ENCODE measurements at places on chromosomes 16 and 17.

- DNase-seq, result no peak
Measured at GRCh38 chr16:191831-192230, 11.6 kb downstream of the HBQ1 start.

DNA sequence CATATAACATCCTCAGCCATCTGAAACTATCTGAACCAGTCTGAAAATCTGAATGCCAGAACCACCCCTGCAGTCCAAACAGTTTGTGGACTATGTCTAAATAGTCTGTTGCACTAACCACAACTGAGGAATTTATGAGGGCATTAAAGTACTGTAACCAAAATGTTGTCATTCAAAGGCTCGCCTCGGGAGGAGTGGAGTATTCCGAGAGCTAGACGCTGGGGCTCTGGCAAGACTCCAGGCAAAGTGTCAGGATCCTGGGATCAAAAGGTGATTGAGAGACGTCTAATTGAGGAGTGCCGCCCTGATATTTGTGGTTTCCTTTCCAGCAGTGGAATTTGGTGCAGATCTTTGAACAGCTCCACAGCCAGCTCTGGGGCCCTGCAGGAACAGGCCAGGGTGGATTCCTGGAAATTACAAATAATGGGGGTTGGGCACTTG, 142.9 kb upstream of the MYOCD start:
- DNase-seq, result no peak

GRCh38 chr16:20647736-20648135, 49.7 kb downstream of the ACSM1 start:
- DNase-seq, result no peak

DNA sequence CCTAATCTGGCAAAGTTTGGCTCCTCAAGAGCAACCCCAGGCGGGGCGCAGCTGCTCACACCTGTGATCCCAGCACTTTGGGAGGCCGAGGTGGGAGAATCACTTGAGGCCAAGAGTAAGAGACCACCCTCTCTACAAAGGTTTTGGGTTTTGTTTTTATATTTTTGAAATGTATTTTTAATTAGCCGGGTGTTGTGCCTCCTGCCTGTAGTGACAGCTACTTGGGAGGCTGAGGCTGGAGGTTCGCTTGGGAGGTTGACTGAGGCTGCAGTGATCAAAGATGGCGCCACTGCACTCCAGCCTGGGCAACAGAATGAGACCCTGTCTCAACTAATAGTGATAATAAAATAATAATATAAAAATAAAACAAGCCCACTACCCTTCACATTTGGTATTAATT, 756 bp upstream of the USP7 start:
- no peak for DNase-seq

- DNase-seq, result no peak
Measured at GRCh38 chr16:71726476-71727315, 2.2 kb upstream of the PHLPP2 start.

DNA sequence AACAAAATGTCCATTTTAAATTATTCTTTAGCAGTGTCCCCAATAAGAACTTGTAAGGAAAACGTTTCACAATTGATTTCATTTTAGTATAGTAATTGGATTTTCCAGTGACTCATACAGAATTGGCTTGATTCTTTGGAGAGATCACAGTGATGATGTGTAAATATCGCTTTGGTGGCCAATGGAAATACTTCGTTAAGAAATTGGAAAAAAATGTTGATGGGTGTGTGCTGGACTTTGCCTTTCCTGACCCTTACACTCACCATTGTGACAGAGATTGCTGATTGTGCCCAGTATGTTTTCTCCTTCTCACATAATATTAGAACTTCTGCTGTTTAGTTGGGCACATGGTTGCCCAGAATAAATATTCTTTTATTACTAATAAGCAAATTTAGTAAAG, 7.4 kb upstream of the EFCAB13 start:
- no peak for DNase-seq

DNA sequence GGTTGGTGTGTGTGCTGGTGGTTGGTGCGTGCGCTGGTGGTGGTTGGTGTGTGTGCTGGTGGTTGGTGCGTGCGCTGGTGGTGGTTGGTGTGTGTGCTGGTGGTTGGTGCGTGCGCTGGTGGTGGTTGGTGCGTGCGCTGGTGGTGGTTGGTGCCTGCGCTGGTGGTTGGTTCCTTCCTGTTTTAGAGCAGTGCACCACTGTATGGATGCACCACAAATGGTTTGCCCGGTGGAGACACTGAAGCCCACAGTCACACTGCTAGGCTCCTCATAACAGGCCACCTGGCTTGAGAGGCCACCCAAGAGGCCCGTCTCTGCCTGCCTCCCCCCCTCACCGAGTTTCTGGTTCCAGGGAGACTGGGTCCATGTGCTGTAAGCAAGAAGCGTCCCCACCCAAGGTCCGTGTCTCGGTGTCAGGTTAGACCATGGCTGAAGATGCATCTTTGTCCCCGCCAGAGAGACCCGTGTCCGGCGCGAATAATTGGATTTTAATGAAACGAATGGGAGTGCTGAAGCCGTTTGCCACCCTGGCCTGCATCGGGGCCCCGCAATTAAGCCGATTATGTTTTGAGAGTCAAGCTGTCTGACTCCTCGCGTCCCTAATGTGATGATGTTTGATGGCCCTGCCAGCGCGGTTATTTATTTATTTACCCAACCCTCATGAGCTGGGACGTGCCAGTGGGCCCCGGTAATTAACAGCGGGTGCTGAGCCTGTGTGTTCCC, 161.3 kb upstream of the GSE1 start:
- no peak for DNase-seq

- DNase-seq, result peak; percentile 28
Measured at GRCh38 chr16:1678500-1679098, 520 bp downstream of the JPT2 start.

DNA sequence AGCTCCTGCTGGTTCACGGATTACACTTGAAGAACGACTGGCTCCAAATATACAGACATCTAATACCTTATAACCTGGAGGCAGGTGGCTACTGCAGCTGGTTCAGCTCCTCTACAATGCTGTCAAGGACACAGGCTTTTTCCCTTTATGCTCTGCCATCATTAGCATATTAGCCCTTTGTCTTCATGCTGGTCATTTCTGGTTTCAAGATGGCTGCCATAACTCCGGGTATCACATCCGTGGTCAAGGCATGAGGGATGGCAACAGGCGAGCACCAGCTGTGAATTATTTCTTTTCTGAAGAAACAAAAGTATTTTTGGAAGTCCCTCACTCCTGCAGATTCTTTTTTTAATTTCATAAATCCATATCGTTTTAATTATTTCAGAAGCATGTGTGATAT, 124.3 kb upstream of the MED13 start:
- DNase-seq, result no peak

DNA sequence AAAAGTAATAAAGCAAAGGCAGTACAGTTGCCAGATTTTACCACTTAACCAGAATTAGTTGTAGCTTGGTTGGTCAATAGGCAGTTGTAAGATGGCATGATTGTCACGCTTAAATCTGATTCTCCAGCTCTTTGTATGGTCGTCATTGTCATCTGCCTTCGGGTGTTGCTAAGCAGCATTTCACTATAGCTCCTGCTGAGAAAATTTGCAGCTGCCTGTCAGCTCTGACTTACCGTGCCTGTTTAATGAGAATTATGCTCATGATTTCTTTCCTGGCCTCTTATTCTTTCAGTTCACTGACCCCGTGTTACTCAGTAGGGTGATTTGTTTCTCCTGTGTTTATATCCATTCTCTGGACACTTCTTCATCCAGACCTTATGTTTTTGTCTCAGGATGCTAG, 66.7 kb downstream of the TANGO6 start:
- DNase-seq, result no peak

DNA sequence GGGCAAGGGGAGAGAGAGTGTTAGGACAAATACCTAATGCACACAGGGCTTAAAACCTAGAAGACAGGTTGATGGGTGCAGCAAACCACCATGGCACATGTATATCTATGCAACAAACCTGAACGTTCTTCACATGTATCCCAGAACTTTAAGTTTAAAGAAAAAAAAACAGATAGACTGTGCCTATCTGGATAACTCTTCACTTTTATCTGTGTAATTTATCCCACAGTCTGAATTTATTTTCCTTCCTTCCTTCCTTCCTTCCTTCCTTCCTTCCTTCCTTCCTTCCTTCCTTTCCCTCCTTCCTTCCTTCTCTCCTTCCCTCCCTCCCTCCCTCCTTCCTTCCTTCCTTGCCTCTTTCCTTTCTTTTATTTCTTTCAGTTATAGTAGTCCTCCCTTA, 370.7 kb downstream of the CDH8 start:
- no peak for DNase-seq

DNA sequence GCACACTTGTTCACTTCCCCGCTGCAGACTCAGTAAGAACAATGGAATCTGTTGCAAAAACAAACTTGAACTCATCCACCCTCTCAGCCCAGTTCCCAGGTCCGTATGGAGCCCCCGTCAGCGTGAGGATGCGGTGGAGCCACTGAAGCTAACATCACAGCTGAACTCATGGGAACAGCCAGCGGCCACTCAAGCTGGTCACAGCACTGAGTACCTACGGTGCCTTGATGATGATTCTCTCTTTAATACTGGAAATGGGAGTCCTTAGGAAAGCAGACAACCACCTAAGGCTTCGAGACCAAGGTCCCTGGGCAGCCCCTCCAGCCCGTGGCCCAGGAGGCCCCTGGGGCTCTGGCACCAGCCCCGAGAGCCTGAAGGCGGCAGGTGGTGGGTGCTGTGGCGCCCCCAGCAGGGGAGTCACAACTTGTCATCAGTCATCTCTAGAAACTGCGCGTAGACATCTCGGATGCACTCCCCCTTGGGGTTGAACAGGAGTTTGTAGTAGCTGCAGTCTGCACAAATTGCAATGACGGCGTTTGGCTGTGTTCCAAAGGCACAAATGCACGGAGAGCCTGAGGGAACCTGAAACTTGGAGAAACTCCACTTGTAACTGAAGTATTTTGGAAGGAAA, 31.0 kb upstream of the RHOT1 start:
- peak; percentile 40 for DNase-seq

DNA sequence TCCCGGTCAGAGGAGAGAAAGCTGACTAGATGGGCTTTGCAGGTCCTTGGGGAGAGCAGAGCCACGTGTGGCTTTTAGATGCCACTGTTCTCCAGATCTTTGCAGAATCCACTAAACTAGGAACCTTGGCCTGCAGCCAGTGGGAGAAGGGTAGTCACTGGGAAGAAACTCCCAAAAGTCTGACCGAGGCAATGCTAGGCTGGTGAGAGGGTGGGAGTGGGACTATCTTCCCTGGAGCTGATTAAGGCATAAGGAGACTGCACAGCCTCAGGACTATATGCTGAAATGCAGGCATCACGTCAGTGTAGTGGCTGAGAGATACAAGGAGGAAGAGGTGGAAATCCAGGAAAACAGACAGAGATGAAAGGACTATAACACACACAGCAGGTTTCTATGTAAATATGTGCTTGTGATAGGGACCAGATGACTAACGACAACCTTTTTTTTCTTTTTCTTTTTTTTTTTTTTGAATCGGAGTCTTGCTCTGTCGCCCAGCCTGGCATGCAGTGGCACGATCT, 2.2 kb upstream of the GSDMA start:
- DNase-seq, result no peak

- no peak for DNase-seq
Measured at GRCh38 chr17:59292174-59292523, 39.3 kb upstream of the YPEL2 start.

DNA sequence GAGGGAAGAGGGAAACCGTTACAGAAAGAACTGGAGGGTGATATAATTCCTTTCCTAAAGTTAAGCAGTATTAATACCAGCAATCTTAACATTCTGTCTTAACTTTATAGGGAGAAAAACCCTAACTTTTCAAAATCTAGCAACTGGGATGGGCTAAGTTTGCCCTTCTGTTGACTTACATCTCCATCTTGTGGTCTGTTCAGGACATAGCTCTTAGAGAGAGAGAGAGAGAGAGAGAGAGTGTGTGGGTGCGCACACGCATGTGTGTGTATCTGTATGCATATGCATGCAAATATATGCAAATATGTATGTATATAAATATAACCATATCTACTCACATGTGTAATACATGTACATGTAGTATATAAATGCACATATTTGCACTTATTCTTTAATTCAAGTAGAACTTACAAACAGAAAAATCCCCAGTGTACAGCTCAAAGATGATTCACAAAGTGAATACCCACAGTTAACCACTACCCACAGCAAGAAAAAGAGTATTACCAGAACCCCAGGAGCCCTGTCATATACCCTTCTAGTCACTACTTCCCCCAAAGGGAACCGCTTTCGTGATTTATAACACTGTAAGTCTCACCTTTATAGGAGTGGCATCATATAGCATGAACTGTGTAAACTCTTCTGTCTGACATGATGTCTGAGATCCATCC, 46.5 kb downstream of the STX8 start:
- peak; percentile 11 for DNase-seq

- DNase-seq, result no peak
Measured at GRCh38 chr17:74729368-74729767, 7.7 kb upstream of the RAB37 start.

- no peak for DNase-seq
Measured at GRCh38 chr16:57898961-57899360, 72.0 kb downstream of the CNGB1 start.

- DNase-seq, result no peak
Measured at GRCh38 chr17:37480427-37480826, 9.3 kb upstream of the DUSP14 start.

DNA sequence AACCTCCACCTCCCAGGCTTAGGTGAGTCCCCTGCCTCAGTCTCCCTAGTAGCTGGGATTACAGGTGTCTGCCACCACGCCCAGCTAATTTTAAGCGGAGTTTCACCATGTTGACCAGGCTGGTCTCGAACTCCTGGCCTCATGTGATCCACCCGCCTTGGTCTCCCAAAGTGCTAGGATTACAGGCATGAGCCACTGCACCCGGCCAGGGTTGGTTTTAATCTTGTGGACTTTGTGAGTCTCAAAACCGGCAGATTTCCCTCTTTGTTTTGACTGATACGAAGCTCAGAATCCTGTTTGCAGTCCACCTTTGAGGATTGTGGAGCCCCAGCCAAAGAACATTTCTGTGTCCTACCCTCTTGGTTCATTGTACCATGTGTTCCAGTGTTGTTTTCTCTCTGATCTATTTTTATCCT, 16.4 kb upstream of the CPSF4L start:
- DNase-seq, result no peak

DNA sequence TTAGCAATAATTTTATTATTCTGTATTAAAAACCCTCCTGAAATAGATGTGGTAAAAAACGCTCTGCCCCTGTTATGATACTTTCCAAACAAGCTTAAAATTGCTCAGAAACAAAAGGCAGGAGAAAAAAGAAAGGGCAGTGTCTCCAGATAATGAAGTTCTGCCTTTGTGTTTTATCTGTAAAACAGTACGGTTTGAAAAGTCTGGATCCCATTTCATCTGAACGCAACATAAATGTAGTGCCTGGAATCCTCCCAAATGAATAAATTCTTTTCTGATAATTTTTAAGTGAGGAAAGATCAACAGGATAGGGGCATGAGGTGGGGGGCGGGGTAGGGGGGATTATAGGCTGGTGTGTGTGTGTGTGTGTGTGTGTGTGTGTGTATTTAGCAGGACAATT, 87.5 kb upstream of the SOX9 start:
- no peak for DNase-seq

- DNase-seq, result no peak
Measured at GRCh38 chr17:27985736-27986399, 56.6 kb upstream of the NLK start.

Data from stimulated activated CD4-positive, alpha-beta T cell treated with anti-CD3 and anti-CD28 coated beads, Interleukin-1b, Interleukin-23, amount 100 ng/mL, for 48 hours (primary cell).